Endothelial cell (in vitro differentiated cells): ENCODE measurements at places on chromosomes 4 and X. TPM values are rescaled to one million over a fixed set of nuclear protein-coding genes. Genes with fewer than 3 reads are reported as not detected.

Gene AWAT1
- total RNA-seq = not detected

Gene GNPDA2
- 7.2 TPM for total RNA-seq

Gene PLAC1
- 0.72 TPM for total RNA-seq

Gene SPANXA2
- total RNA-seq = not detected

Gene MCF2
- total RNA-seq = 0.67 TPM

Gene KCTD8
- total RNA-seq = 0.62 TPM

Gene DGKK
- total RNA-seq = 0.49 TPM

Gene RASGEF1B
- total RNA-seq = 10.7 TPM

- peaks cover 21% of the 10 kb centered on the region for H3K36me3 ChIP-seq
- H3K4me3 ChIP-seq = no peak overlapping the region
Measured at GRCh38 chrX:139751053-139751452, 43.1 kb upstream of the MCF2 start.

DNA sequence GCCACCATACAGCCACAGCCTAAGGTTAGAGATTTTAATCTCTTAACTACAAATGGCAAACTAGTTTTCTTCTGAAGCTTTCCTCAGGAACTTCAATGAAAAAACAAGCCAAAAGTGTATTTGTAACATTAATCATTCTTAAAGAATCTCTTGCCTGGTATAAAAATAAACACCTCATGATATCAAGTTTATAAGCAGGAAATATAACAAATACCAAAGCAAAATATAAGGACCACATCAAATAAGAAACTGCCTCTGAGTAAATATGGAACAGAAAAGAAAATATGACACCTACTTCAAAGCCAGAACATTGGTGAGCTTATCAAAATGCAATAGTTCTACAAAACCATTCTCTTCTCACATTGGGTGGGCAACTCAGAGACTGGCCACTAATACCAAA is 89.9 kb downstream of the GPC4 start:
- H3K4me1 ChIP-seq = peaks cover 5% of the 10 kb centered on the region
- H3K36me3 ChIP-seq = no peaks in the 10 kb centered on the region
- DNase-seq = no peak

DNA sequence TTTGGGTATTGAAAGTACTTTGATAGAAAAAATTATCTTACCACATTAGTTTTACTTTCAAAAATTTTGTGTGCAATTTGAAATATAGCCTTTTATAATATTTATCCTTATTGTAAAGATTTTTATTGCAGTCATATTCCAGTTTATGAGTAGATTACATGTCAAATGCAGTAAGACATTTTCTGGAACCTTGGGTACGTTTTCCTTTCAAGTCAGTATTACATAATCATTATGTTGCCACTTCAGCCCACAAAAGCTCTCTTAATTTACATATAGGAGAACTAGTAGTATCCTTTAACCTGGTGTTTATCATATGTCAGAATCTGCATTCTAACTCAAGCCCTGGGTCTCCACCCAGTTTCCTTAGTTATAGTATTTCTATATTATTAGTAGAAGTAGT is 98.5 kb downstream of the CENPC start:
- H3K4me3 ChIP-seq = no peak overlapping the region
- H3K36me3 ChIP-seq = no peaks in the 10 kb centered on the region
- H3K27ac ChIP-seq = no peak overlapping the region

GRCh38 chr4:128837679-128838078 is 28.2 kb downstream of the JADE1 start:
- H3K4me3 ChIP-seq = no peak overlapping the region
- peaks cover 3% of the 10 kb centered on the region for H3K27me3 ChIP-seq
- H3K4me1 ChIP-seq = peaks cover 24% of the 10 kb centered on the region
- H3K36me3 ChIP-seq = peaks cover 15% of the 10 kb centered on the region

DNA sequence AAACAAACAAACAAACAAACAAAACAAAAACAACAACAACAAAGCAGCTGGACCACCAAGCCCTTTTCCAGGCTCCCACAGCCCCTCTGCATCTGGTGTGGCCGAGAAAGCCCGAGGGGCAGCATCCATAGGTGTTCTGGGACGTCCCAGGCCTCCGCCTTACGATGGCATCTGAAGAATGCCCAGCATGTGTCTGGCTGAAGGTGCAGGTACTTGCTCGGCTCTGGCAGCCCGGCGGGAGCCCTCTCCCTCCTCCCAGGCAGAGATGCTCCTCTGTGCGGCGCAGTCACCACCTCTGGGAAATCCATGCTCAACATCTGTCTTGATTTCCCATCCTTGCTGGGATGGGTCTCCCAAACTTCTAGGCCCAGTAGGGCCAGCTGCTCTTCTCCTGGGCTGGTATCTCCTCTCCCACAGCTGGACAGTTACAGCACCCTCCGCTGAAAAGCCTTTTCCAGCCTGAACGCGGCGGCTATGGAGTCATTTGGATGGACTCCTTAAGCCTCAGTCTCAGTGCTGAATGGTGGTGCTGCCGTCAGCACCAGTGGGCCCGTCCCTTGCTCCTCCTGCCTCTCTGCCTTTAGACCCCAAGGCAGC is 4.3 kb downstream of the PSAPL1 start:
- no peak overlapping the region for H3K27ac ChIP-seq
- peaks cover 6% of the 10 kb centered on the region for H3K27me3 ChIP-seq
- H3K4me3 ChIP-seq = no peak overlapping the region
- no peak for DNase-seq
- no peaks in the 10 kb centered on the region for H3K36me3 ChIP-seq
- no peaks in the 10 kb centered on the region for H3K4me1 ChIP-seq

DNA sequence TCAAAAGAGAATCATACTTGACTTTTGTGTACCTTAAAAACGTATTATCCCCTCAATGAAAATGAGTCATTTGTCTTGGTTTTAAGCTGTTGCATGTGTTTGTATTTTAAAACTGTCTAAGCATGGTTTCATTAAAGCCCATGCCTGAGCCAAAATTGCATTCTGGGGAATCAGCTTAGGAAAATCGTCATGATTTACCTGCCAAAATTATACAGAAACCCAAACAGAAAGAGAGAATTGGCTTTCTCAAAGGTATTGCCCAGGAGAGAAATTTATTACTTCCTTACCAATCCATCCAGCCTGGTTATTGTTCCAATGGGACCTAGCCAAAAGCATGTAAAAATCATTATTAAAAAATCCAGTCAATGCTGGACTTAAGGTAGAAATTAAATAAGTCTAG is 37.6 kb downstream of the GPR174 start:
- DNase-seq = no peak
- no peaks in the 10 kb centered on the region for H3K27me3 ChIP-seq
- no peak overlapping the region for H3K27ac ChIP-seq
- H3K4me3 ChIP-seq = no peak overlapping the region
- H3K36me3 ChIP-seq = no peaks in the 10 kb centered on the region
- no peaks in the 10 kb centered on the region for H3K4me1 ChIP-seq

- no peak overlapping the region for H3K4me3 ChIP-seq
- H3K27me3 ChIP-seq = no peaks in the 10 kb centered on the region
- no peaks in the 10 kb centered on the region for H3K36me3 ChIP-seq
- DNase-seq = no peak
- H3K4me1 ChIP-seq = no peaks in the 10 kb centered on the region
Measured at GRCh38 chr4:85607624-85608023, 132.7 kb downstream of the ARHGAP24 start.

GRCh38 chrX:85084770-85085393 is 81.2 kb downstream of the APOOL start:
- DNase-seq = peak; percentile 5
- no peak overlapping the region for H3K4me3 ChIP-seq
- H3K27ac ChIP-seq = no peak overlapping the region
- H3K36me3 ChIP-seq = peaks cover 8% of the 10 kb centered on the region
- peaks cover 2% of the 10 kb centered on the region for H3K27me3 ChIP-seq

- DNase-seq = no peak
- H3K27ac ChIP-seq = no peak overlapping the region
- H3K36me3 ChIP-seq = no peaks in the 10 kb centered on the region
- H3K4me3 ChIP-seq = peak overlapping the region; percentile 48
Measured at GRCh38 chr4:185587427-185588161, 52.3 kb upstream of the PDLIM3 start.

- H3K27me3 ChIP-seq = no peaks in the 10 kb centered on the region
- H3K27ac ChIP-seq = peak overlapping the region; percentile 39
- no peak overlapping the region for H3K4me3 ChIP-seq
- H3K4me1 ChIP-seq = peaks cover 8% of the 10 kb centered on the region
Measured at GRCh38 chr4:47717188-47717587, 120.7 kb downstream of the CORIN start.

DNA sequence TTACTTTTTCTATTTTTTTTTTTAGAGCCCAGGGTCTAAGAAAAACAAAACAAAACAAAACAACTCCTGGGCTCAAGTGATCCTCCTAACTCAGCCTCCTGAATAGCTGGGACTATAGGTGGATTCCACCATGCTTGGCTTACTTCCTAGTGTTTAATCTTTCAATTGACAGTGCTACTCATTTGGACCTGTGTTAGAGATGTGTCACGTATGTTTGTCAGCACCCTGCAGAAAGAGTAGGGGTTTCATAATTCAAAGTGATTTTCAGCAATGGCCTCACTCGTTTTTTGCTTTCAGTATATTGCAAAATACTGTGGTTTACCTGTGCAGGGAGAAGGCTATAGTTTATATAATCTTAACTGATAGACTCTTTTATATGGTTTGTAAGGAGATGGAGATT is 71.6 kb upstream of the TEX13D start:
- H3K27me3 ChIP-seq = no peaks in the 10 kb centered on the region
- H3K36me3 ChIP-seq = no peaks in the 10 kb centered on the region
- H3K4me1 ChIP-seq = no peaks in the 10 kb centered on the region
- no peak for DNase-seq

GRCh38 chr4:169439244-169439643 is 168.5 kb upstream of the SH3RF1 start:
- no peak overlapping the region for H3K4me3 ChIP-seq
- peaks cover 15% of the 10 kb centered on the region for H3K36me3 ChIP-seq
- no peak overlapping the region for H3K27ac ChIP-seq

DNA sequence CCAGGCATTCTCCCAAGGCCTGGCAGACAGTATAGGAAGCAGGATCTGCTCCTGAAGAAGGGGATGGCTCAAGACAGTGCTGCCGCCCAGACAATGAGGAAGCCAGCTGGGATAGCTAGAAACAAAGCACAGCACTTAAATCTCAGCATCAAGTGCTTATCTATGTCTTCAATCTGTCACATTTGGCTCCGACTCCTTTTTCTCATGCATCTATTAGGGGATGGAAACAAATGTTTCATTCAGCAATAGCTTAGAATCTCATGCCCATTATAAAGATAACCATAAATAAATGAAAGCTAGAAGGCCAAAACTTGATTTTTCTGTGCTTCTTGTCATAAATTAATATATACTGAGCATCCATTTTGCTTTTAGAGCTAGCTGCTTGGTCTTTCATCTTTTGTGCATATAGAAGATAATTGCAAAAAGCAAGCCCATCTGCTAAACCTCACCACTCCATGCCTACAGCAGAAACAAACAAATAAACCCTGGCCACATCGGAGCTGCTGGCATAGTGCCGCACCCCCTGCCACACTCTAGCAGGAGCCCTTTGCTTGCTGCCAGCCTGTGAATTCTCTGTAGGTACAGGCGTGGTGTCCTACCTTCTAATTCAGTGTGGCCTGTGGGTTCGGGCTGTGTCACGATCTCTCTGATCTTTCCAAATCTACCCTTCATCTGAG is 75.9 kb downstream of the AASDH start:
- H3K27ac ChIP-seq = no peak overlapping the region
- DNase-seq = no peak
- H3K27me3 ChIP-seq = peaks cover 13% of the 10 kb centered on the region
- H3K36me3 ChIP-seq = peaks cover 45% of the 10 kb centered on the region
- no peaks in the 10 kb centered on the region for H3K4me1 ChIP-seq

GRCh38 chr4:60579335-60579734 is 620.8 kb upstream of the ADGRL3 start:
- peaks cover 2% of the 10 kb centered on the region for H3K27me3 ChIP-seq
- H3K27ac ChIP-seq = no peak overlapping the region
- H3K36me3 ChIP-seq = no peaks in the 10 kb centered on the region
- no peak for DNase-seq
- peaks cover 6% of the 10 kb centered on the region for H3K4me1 ChIP-seq

DNA sequence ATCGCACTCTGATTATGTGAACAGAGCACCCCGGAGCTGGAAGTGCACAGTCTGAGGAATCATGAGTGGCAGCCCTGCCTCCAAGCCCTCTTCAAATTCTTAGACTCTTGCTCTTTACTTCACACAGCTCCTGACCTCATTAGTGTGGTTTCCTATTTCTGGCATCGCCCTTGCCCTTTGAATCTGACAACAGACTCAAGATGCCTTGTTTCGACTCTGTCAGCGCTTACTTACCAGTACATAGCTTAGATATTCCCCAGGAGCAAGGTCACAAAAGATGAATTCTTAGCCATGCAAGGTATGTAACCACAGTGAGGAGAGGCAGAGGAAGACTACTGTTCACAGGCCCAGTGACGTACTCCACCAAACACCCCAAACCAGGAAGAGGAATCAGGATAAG is 167.2 kb downstream of the KDR start:
- no peak overlapping the region for H3K27ac ChIP-seq
- no peaks in the 10 kb centered on the region for H3K36me3 ChIP-seq
- no peaks in the 10 kb centered on the region for H3K27me3 ChIP-seq
- no peak overlapping the region for H3K4me3 ChIP-seq
- peaks cover 30% of the 10 kb centered on the region for H3K4me1 ChIP-seq
- DNase-seq = no peak

DNA sequence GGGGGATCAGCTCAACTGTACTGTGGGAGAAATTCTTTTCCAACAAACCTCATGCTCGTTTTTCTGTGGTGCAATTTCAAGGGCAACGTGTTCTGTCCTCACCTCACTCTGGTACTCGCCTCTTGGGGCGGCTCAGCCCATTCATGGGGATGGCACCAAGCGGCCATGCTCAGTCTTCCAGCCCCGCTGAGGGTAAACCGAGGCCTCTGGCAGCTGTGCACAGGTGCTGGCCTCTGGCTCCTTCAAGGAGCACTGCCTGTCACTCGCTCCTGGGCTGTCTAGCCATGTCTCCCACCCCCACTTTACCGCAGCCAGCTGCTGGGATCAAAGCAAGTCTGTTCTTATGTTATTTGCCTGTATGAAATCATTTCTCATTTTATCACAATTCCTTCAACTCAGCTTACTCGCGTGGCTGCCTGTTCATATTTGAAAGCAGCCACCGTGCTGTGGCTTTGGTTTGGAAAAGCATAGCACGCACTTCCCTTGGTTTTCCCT is 70.2 kb downstream of the MTMR1 start:
- no peaks in the 10 kb centered on the region for H3K27me3 ChIP-seq
- no peaks in the 10 kb centered on the region for H3K4me1 ChIP-seq
- H3K27ac ChIP-seq = no peak overlapping the region
- no peak overlapping the region for H3K4me3 ChIP-seq

- peaks cover 9% of the 10 kb centered on the region for H3K4me1 ChIP-seq
- peak overlapping the region; percentile 89 for H3K4me3 ChIP-seq
- peak; percentile 60 for DNase-seq
- H3K27me3 ChIP-seq = peaks cover 1% of the 10 kb centered on the region
Measured at GRCh38 chrX:9342561-9343051, 122.3 kb upstream of the TBL1X start.
